CD8-positive, alpha-beta memory T cell (primary cell): ENCODE measurements at places on chromosomes 11 and 22. TPM values are rescaled to one million over a fixed set of nuclear protein-coding genes. Genes with fewer than 3 reads are reported as not detected.

C11orf91 gene
- not detected for total RNA-seq

MISFA gene
- total RNA-seq: 0.96 TPM

PAFAH1B2 gene
- 84.5 TPM for total RNA-seq

HTR3A gene
- not detected for total RNA-seq

PKNOX2 gene
- not detected for total RNA-seq

BLID gene
- total RNA-seq: not detected

TNNI2 gene
- 0.33 TPM for total RNA-seq

PANX1 gene
- 20.0 TPM for total RNA-seq

CASP1 gene
- total RNA-seq: 36.2 TPM

PATE2 gene
- not detected for total RNA-seq
